ENCODE measurements at places on chromosomes 3 and 15.

- no peak for DNase-seq
These were observed 538.8 kb upstream of the ZNF717 start for GRCh38 chr3:76324101-76324500.

- no peak for DNase-seq
These were observed 3.4 kb downstream of the SLC25A26 start for GRCh38 chr3:66224220-66224619.

GRCh38 chr3:138849222-138849940 lies 14.7 kb upstream of the PIK3CB start:
- DNase-seq, result no peak

DNA sequence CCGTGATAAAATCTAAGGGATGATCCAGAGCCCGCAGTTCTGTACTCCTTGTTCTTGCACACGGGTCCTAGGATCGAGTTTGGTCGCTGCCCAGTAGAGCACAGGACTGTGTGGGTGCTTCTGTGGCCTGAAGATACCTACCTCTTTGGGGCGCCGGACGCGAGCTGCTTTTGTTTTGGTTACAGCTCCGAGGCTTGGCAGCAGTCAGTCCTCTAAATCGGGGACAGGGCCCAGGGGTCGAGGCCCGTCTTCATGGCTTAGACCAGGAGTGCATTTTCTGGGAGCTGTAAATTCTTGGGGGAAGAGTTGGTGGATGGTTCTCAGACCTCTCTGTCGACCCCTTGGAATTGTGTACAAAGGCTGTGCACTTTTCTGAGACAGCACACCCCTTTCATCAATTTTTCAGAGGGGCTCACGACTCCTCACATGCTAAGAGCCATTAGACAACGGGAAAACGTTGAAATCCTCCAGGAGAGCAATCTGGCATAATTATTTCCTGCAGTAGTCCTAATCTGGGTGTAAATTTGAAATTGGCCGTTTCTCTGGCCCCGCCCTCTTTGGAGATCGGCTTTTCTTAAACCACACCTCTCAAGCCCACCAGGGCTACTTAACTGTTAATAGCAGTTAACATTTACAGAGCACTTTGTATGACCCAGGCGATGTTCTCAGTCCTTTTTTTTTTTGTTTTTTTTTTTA lies 928 bp downstream of the CEP97 start:
- peak; percentile 32 for DNase-seq

- no peak for DNase-seq
These were observed 47.5 kb upstream of the SSR3 start for GRCh38 chr3:156602424-156602823.

DNA sequence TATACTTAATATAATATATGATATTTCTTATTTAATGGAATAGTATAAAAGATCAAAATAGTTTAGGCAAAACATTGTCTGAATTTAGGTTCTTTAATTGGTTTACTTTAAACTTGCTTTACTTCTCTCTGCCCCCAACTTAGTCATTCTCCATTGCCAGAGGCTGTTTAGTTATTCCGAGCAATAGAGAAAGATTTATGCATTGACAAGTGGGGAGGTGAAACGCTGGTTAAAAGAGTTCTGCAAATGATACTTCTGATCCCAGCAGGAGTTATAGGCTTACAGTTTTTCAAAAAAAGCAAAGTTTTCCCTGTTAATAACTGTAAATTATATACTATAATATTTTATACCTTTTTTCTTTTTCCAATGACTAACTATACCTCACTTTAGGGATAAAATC lies 145.4 kb downstream of the EPHA3 start:
- DNase-seq, result no peak

DNA sequence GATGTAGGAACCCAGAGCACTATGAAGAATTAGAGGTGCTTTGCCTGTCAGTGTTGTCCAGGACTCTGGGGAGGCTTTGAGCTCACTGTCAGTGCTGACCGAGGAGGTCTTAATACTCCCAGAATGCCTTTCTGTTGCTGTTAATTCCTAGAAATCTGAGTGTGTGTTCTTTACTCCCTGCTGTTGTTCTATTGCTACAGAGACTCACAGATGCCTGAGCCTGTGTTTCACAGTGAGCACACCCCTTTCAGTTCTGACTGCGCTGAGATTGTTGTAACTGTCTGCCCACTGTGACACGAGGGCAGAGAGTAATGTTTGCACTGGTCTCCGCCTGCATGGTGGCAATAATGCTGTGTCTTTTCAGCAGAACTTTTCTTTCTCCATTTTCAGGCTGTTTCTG lies 162.9 kb downstream of the RYR3 start:
- DNase-seq, result no peak
